ENCODE measurements at places on chromosomes 3 and 15.
A peak's percentile ranks its signal among the peaks of the same experiment; 100 is the strongest.

GRCh38 chr3:13507570-13508339, 27.6 kb downstream of the HDAC11 start:
- DNase-seq = peak; percentile 75

GRCh38 chr3:69647511-69648110, 91.7 kb upstream of the MITF start:
- no peak for DNase-seq

- no peak for DNase-seq
Observed at GRCh38 chr15:44308415-44308814, 19.9 kb downstream of the GOLM2 start.

- no peak for DNase-seq
Observed at GRCh38 chr3:45948311-45948781, 5.1 kb downstream of the CXCR6 start.

GRCh38 chr15:61644550-61644949, 415.4 kb upstream of the RORA start:
- DNase-seq = no peak

- no peak for DNase-seq
Observed at GRCh38 chr3:43872901-43873300, 182.2 kb downstream of the ABHD5 start.

GRCh38 chr3:48595526-48596121, 495 bp upstream of the COL7A1 start:
- DNase-seq = no peak

Data from left hindlimb (tissue), 1 donor.